Urinary bladder (tissue), 4 donors: ENCODE measurements at places on chromosomes 7 and 10. TPM values are rescaled to one million over a fixed set of nuclear protein-coding genes. Genes with fewer than 3 reads are reported as not detected.
A peak's percentile ranks its signal among the peaks of the same experiment; 100 is the strongest.

GRCh38 chr10:23558361-23558799, 119.5 kb downstream of the OTUD1 start:
- DNase-seq: no peak

EIF4H gene
- polyA plus RNA-seq: 292 TPM

H2BK1 gene
- not detected for polyA plus RNA-seq

- no peak for DNase-seq
These were observed 22.8 kb downstream of the CALML3 start for GRCh38 chr10:5547681-5547930.

DNA sequence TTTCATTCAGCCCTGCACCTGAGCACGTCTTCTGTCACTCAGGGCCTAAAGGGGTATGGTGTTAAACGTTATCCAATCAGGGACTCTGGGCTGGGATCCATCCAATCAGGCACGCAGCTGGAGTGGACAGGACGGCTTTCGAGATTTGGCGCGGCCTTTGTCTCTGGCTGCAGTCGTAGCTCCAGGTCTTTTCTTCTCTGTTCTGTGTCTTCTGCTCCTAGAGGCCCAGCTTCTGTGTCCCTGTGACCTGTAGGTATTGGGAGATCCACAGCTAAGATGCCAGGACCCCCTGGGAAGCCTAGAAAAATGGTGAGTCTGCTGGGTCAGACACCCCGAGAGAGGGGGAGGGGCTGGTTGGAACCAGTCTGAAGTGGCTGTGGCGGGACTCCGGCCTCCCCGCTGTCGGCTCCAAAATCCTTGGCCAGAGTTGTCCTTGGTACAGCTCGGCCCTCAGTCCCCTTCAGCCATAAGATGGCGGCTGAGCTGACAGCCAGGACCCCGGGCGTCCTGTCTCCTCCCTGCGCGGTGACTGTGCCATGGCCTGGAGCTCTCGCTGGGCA, 11.7 kb upstream of the ZNF680 start:
- peak; percentile 45 for DNase-seq

- DNase-seq: no peak
These were observed 57.7 kb downstream of the PPP1R3C start for GRCh38 chr10:91575044-91575610.

GRCh38 chr10:63699785-63700613, 178.8 kb downstream of the REEP3 start:
- no peak for DNase-seq

DNA sequence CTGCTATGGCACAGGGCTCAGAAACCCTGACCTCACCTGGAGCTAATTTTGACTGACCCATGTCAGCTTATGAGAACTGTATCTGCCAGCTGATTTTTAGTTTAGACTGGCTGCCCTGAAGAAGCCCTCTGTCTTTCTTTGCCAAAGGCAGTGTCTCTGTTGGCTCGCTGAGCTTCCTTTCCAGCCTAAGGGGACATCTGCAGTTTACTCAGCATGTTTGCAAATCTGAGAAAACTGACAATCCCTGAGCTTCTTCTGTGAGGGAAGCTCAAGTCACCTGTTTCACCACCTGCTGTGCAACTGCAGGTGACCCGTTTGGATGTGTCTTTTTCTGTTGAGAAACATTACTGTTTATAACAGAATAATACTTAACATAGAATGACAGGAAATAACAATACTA, 46.0 kb downstream of the PRKAR2B start:
- DNase-seq: no peak

DNA sequence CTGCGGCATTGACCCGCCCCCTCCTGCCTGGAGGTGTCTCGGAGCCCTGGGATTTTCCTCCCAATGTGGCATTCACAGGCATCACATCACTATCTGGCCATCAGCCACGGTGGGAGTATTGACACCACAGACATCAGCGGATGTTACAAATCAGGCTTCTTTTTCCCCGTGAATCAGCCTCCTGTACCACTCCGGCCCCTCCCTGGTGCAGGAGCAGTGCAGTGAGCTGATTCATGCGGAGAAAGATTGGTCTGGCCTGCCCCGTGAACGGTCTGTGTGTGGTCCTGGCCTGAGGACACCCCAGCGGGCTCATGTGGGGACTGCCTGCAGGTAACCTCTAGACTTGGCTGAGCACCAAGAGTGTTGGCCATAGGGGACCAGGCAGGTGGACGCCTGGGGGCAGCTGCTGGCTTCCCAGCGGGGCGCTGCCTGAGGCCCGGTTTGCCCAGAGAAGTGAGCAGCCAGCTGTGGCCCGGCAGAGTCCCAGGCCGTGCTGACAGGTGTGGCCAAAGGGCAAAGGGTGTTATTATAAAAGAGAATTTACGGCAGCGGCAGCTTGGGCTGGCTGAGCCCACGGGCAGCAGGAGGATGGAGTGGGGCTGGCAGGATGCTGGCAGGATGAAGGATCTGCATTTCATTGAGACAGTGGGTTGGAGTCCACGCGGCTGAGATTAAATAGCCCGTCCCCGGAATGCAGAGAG, 32.1 kb upstream of the GNA12 start:
- no peak for DNase-seq

GRCh38 chr7:17422966-17423365, 124.5 kb downstream of the AHR start:
- DNase-seq: no peak

PNLIPRP2 gene
- 0.06 TPM for polyA plus RNA-seq

- no peak for DNase-seq
These were observed at the start of gene FGFR2 for GRCh38 chr10:121598263-121599249. Gene FGFR2, minus strand, starts transcription at chr10:121598444. Its CDS starts 4,627 bp downstream, at chr10:121593817.

RBM20 gene
- polyA plus RNA-seq: 0.68 TPM

BLVRA gene
- polyA plus RNA-seq: 60.2 TPM

GRCh38 chr7:139541600-139542307, 18.3 kb downstream of the CLEC2L start:
- no peak for DNase-seq
